Germinal center (tissue), 1 donor: ENCODE measurements at places on chromosomes 7 and 10.

GRCh38 chr10:111112333-111112732 lies 35.5 kb downstream of the ADRA2A start:
- no peak for DNase-seq

DNA sequence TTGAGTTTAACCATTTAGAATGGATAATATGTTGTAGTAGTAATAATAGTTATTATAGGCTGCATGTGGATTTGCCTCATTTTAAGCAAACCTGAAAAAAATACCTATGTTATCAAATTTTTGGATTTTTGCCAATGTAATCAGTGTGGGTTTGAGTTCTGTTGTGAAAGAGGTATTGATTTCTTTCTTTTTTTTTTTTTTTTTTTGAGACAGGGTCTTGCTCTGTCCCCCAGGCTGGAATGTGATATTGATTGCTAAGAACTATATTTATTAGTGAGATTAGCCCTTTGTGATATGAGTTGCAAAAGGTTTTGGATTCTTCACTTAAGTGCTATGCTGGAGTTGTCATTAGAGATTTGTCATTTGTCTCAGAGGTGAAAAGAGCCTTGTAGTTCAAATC lies 124.4 kb downstream of the ST7 start:
- no peak for DNase-seq

GRCh38 chr7:23373151-23374004 lies 74.2 kb downstream of the MALSU1 start:
- peak; percentile 77 for DNase-seq

DNA sequence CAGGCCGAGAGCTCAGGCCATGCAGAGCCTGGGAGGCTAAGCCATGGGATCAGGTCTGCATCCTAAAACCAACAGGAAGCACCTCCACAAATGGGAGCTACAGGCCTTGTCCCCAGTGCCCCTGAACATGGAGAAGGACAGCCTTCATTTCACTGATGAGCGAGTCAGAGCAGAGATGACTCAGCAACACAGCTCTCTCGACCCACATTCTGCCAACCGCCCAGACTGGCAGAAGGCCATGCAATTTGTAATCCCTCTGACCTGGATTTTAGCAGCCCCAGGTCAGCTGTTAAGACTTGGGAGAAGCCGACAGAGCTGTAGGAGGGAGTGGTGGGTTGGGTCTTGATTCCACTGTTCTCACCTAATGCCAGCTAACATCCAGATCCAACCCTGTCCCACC lies 25.5 kb downstream of the VOPP1 start:
- DNase-seq = no peak

DNA sequence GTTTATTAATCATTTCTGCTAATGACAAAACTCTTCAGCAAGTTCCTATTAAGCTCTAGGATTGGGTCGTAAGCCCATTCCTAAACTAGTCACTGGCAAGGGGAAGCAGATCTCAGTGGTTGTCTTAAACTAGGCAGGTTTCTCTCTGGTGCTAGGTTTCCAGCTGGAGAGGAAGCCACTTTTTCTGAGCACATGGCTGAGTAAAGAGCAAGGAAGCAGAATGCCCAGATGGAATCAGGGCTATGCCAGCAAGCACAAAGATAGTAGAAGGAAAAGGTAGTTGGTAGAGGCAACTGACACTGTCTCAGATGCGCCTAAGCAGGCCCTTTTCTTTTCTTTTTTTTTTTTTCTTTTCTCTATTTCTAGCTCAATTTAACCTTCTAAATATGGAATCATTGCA lies 224.9 kb downstream of the EXOC4 start:
- DNase-seq = no peak

GRCh38 chr10:4181621-4182049 lies 396.6 kb upstream of the KLF6 start:
- DNase-seq = no peak

DNA sequence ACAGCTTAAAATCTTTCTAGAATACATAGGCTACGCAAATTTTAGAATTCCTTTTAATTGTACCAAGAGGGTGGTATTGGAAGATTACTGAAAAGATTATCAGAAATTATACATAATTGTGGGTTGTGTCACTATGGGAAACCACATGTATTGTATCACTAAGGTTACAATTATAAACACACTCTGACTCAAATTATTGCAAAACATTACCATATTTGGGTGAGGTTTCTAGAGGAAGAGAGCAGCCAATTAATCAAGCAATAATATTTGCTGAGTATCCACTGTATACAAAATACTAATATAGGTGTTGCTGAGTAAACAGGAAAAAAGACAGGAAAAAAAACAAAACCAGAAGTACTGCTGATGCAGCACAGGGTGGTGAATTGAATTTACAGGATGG lies 3.1 kb upstream of the CAPZA2 start:
- no peak for DNase-seq

DNA sequence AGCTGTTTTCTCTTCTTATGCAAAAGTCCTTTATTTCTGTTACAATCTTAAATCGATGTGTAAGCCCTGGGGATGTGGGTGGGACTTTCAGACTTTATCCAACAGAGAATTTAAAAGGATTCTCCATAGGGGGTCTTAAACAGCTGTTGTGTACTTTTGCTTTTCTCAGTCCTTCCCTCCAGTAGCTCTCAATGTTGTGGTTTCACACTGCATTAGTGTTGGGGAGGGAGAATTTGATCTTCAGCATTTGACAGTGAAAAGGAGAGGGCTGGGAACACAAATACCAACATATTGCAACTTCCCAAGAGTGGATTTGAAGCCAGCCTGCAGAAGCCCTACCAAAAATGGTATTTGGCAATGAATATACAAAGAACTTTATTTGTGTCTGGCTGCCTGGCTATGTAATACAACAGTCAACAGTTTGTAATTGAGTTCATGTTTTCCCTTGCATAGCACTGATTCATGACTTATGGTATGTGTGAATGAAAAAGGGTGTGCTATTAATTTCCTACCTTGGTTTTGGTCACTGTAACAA lies 80.1 kb upstream of the CAPZA2 start:
- no peak for DNase-seq

DNA sequence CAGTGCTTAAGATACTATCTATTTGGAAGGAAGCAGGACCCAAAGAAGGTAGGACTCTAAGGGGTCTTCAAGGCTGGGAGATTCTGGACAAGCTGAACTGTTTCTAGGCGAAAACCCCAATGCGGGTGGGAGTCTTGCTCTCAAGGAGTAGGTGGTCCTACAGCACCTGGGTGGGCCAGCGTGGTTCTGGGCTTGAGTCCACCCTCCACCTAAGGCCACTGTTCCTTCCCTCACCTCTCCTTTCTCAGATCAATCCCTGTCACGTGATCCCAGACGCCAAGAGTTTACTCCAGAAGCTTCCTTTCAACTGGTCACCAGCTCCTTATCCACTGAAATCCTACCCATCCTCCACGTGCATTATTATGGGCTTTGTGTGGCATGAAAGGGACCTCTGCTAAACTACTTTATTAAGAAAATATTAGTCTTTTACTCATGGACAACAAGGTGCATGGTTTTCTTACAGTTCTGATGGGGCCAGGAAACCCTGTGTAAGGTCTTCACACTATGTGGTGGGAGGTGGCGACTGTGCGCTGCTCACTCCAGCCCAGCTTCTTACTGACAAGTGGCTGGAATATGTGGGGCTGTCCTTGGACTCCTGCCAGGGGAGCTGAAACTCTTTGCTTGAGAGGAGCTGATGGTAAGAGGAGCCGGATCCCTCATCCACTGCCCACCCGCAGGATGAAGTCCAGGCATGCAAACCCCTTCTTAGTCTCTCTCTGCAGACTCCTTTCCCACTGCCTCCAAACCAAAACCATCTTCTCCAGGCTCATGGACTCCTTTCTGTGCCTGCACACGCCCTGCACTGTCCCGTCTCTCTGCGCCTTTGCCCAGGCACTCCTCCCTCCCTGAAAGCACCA lies 1.6 kb downstream of the ZNF746 start:
- no peak for DNase-seq

- DNase-seq = no peak
Measured at GRCh38 chr7:132485600-132486273, 90.5 kb downstream of the PLXNA4 start.

DNA sequence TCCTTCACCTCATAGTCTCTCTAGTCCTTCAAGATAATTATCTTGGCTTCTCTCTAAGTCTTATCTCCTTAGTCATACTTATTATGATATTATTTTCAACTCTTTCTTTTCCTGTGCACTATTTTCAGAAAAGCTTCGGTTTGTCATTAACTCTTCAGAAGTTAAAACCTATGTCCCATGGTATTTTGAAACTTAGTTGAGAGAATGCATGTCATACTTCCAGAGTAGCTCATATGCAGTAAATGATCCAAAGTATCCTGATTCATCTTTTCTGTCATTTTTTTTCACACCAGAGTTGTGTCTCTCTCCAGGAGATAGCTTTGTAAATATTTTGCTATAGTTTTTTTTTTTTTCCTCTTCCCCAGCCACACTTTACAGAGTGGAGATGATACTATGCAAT lies 1008.6 kb downstream of the NRG3 start:
- no peak for DNase-seq

DNA sequence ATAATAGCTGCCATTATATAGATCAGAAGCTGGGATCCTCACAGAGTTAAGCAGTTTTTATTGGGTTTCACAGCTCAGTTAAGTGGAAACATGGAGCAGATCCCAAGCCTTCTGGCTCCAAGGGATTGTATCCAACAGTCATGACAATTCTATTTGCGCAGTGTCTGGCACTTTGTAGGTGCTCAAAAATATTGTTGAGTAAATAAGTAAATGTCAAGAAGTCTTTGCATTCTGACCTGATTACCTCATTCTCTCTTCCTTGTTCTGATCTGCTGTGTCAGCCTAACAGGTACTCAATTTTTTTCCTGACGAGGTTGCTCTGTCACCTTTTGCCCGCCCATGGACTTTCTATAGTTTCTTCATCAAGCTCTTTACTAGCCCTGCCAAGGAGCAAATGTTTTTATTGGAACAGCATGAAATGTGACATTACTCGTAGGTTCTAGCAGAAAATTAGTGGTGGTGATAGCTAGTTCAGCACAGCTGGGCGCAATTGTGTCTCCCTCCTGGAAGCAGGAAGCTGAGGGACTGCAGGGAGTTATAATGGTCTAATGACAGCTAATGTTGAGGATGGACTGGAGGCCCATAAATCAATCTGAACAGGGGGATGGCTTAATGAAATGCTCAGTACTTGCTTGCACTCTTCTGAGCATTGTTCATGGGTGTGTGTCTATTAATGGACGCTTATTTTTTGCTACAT lies 680.2 kb downstream of the CCSER2 start:
- DNase-seq = no peak

DNA sequence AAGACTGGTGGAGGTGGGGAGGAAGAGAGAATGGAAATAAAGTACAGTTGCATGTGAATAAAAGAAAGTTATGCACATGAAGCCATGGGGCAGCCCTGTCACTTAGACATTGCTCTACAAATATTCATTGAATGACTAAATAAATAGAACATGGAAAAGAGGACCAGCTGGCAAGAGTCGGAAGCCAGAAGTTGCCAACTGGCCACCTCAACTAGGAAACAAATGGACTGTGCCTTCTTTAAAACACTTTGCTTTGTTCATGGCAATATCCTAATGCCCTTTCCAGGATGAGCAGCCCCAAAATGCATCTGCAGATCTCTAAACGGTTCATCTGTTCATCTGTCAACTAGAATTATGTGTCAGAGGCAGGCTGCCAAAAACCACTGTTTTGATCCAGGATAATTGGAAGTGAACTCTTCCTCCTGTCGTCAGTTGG lies 157.3 kb downstream of the NOC3L start:
- no peak for DNase-seq

DNA sequence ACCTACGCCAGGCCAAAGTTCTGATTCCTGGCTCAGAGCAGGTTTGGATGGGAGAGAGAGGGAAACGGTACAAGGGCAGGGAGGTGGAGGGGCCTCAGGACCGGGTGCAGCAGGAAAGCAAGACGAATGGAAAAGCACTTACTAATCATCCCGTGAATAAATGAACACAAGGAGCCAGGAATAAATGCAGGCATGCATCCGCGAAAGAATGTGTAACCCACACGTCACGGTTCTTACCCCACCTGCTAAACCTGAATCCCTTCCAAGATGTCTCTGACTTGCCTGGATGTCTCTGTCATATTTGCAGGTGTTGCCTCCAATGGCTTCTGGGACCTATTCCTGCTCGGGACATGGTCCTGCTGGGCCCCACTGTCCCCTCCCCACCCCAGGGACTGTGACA lies 335.2 kb upstream of the RNF32 start:
- no peak for DNase-seq

DNA sequence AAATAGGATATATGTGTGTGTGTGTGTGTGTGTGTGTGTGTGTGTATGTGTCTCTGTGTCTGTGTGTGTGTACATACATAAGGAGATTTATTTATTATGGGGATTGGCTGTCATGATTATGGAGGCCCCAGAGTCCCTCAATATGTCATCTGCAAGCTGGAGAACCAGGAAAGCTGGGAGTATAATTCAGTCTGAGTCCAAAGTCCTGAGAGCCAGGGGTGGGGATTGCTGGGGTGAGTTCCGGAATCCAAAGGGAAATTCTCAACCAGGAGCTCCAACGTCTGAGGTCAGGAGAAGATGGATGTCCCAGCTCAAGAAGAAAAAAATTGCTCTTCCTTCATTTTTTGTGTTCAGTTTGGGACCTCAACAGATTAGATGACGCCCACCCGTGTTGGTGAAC lies 50.7 kb upstream of the PLPP4 start:
- DNase-seq = no peak
